Ascending aorta (tissue), 2 donors: ENCODE measurements at places on chromosomes 3 and 15. TPM values are rescaled to one million over a fixed set of nuclear protein-coding genes. Genes with fewer than 3 reads are reported as not detected.
A peak's percentile ranks its signal among the peaks of the same experiment; 100 is the strongest.

GRCh38 chr3:128908951-128909350 is 29.5 kb downstream of the ACAD9 start:
- H3K4me3 ChIP-seq, result no peak overlapping the region
- no peaks in the 10 kb centered on the region for H3K4me1 ChIP-seq
- H3K36me3 ChIP-seq, result peaks cover 90% of the 10 kb centered on the region
- H3K27me3 ChIP-seq, result no peaks in the 10 kb centered on the region
- no peak overlapping the region for H3K27ac ChIP-seq
- no peak for DNase-seq

DNA sequence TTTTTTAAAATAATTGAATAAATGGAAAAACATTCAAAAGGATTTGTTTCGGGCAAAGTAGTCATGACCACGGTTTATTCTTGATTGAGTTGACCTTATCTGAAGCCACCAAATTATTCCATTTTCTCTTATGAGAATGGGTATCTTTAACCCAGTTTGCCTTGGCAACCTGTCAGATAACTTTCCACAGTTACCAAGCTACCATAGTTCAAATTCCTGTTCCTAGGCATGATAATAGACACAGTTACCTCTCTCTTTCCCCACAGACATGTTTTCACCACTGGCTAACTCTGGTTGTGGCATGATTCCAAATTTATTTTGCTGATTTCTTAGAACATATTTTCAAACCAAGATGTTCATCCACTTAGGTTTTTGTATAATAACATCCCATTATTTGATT is 84.9 kb downstream of the NECTIN3 start:
- no peaks in the 10 kb centered on the region for H3K4me1 ChIP-seq
- H3K4me3 ChIP-seq, result no peak overlapping the region
- H3K27me3 ChIP-seq, result no peaks in the 10 kb centered on the region
- H3K27ac ChIP-seq, result no peak overlapping the region

GRCh38 chr3:171827836-171828458 is 15.2 kb upstream of the TMEM212 start:
- no peaks in the 10 kb centered on the region for H3K27me3 ChIP-seq
- peaks cover 9% of the 10 kb centered on the region for H3K4me1 ChIP-seq
- H3K4me3 ChIP-seq, result no peak overlapping the region
- no peaks in the 10 kb centered on the region for H3K36me3 ChIP-seq
- DNase-seq, result no peak

DNA sequence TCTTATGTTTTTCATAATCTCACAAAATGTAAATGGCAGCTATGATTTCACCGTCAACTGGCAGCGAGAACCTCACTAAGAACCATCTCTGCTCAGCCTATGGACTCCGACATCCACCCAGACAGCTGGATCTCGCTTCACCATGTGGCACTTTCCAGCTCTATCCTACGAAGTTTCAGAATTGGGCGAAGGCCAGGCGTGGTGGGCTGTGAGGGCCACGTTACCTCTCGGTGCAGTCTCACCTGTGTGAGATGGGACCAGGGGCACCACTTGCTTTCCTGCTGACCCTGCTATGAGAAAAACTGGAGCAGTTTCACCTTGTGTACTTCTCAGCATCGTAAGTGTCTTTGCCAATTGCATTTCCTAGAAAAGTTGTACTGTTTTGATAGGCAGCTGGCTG is 32.3 kb downstream of the CHDH start:
- H3K27ac ChIP-seq, result no peak overlapping the region
- H3K4me1 ChIP-seq, result no peaks in the 10 kb centered on the region
- H3K4me3 ChIP-seq, result no peak overlapping the region
- no peak for DNase-seq
- H3K36me3 ChIP-seq, result no peaks in the 10 kb centered on the region

- no peaks in the 10 kb centered on the region for H3K36me3 ChIP-seq
- no peaks in the 10 kb centered on the region for H3K27me3 ChIP-seq
- no peak for DNase-seq
- H3K4me1 ChIP-seq, result no peaks in the 10 kb centered on the region
These were observed 550.4 kb upstream of the CCDC54 start for GRCh38 chr3:106826791-106827311.

- no peak overlapping the region for H3K4me3 ChIP-seq
- peak overlapping the region; percentile 83 for H3K27ac ChIP-seq
- no peaks in the 10 kb centered on the region for H3K36me3 ChIP-seq
- H3K4me1 ChIP-seq, result peaks cover 47% of the 10 kb centered on the region
- DNase-seq, result peak; percentile 53
- no peaks in the 10 kb centered on the region for H3K27me3 ChIP-seq
These were observed 83.1 kb downstream of the DNAJB8 start for GRCh38 chr3:128383316-128384235.

HESX1 gene
- not detected for total RNA-seq

ATRIP gene
- 9.0 TPM for total RNA-seq
